GDM1 (cell line): ENCODE measurements at places on chromosomes 4 and X.

DNA sequence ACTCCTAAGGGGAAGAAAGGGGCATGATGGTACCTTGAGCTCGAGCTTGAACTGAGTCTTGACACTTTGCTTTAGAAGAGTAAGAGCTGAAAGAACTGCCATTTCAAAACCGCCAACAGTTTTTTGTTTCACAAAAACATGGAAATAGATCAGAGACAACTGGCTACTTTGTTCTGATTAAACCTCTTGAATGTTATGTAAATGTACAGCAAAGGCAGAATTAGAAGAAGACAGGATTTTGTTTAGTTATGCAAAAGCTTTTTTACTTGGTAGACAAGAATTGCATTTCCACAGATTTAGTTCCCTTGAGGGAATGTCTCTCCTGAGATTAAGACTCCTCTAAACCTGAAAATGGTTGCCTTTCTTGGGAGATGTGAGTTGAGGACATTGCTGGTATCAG is 33.3 kb upstream of the STPG2 start:
- DNase-seq, result no peak

DNA sequence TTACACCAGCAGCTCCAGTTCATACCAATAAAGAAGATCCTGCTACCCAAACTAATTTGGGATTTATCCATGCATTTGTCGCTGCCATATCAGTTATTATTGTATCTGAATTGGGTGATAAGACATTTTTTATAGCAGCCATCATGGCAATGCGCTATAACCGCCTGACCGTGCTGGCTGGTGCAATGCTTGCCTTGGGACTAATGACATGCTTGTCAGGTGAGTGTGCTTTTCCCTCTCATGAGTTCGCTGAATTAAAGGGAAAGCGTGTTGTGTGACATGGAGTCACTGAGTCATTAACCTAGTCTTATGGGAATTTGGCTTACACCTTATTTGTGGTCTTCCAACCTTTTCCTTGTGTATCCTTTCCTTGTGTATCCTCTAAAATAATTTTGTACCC is 15.9 kb downstream of the TMEM165 start:
- no peak for DNase-seq

DNA sequence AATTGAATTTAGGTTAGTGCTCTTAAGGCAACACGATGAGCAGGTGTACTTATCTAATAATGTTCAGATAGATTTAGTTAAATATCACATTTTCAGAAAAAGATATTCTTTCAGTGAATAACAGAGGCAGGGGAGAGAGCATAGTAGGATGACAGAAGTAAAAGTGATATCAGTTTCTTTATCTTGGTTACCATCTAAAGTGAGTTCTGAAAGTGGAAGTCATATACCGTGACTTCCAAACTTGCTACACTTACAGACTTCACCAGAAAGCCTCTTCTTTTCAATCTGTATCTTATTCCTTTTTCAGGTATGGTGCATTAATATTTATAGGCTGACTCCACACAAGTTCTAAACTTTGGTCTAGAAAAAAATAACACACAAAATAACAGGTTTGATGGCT is 124.9 kb downstream of the POU4F2 start:
- no peak for DNase-seq

- no peak for DNase-seq
Observed at GRCh38 chr4:169174247-169174646, 96.5 kb downstream of the SH3RF1 start.

DNA sequence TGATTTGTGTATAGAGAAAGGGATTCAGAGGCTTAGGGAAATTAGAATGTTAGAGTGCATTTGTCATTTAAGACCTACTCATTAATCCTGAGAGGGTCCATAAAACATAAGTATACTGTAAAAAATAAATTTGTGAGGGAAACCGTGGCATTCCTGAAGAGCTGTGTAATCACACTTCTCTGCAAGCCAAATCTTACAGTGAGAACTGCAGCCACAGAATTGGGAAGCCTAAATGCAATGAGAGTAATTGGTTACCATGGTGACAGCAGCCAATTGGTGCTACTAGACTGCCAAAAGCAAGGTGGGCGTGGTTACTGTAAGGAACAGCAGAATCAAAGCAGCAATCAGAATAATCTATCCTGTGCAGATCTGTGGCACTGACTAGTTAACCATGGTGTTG is 345.2 kb upstream of the GRID2 start:
- DNase-seq, result no peak

DNA sequence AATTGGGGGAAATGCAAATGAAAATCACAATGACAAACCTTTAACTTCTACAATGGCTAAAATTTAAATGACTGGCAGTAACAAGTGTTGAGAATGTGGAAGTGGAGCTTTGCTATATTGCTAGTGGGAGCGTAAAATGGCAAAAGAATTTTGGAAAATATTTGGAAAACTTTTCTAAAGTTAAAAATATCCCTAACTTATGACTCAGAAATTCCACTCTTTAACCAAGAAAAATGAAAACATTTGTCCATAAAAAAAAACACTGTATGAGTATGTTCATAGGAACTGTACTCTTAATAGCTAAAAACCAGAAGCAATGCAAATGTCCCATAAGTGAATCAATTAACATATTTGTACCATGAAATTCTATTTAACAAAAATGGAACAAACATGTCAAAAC is 3.6 kb downstream of the TBCK start:
- no peak for DNase-seq

DNA sequence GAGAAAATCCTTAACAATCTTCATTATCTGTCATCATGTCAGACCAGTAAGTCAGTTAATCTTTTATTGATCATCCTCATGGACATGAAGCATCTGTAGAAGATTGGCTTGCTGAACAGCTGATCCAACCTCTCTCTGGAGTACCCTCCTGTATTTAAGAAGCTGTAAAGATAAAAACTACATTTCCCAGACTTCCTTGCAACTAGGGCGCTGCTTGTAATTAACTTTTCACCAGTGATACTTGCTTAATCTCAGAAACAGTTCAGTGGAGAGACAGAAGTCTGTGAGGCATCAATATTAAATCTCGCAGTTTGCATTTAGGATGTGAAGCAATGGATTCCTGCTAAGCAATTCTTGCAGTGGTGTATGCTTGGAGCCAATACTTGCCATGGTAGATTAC is 36.0 kb upstream of the SMARCA5 start:
- no peak for DNase-seq
